Large intestine (tissue), 12 donors: ENCODE measurements at places on chromosomes 11 and 22. TPM values are rescaled to one million over a fixed set of nuclear protein-coding genes. Genes with fewer than 3 reads are reported as not detected.

The C11orf16 gene
- 0.12 TPM for polyA plus RNA-seq

The OSM gene
- polyA plus RNA-seq, result 0.52 TPM

The KCNK7 gene
- polyA plus RNA-seq, result 0.49 TPM

The OR52I2 gene
- 0.03 TPM for polyA plus RNA-seq

The USP2 gene
- polyA plus RNA-seq, result 4.2 TPM

The TREH gene
- 74.4 TPM for polyA plus RNA-seq

The MYOD1 gene
- polyA plus RNA-seq, result 0.10 TPM

The ARHGAP42 gene
- polyA plus RNA-seq, result 18.2 TPM

The TTC12 gene
- 17.6 TPM for polyA plus RNA-seq

The HBB gene
- 175 TPM for polyA plus RNA-seq

The RAB38 gene
- polyA plus RNA-seq, result 12.1 TPM

The ELF5 gene
- polyA plus RNA-seq, result not detected

The CCDC81 gene
- 0.85 TPM for polyA plus RNA-seq

The SLC22A9 gene
- 0.04 TPM for polyA plus RNA-seq

The KRTAP5-8 gene
- 0.09 TPM for polyA plus RNA-seq

The OR51B2 gene
- not detected for polyA plus RNA-seq

The GLYATL2 gene
- 0.25 TPM for polyA plus RNA-seq
